ENCODE measurements at places on chromosomes 4 and X.

DNA sequence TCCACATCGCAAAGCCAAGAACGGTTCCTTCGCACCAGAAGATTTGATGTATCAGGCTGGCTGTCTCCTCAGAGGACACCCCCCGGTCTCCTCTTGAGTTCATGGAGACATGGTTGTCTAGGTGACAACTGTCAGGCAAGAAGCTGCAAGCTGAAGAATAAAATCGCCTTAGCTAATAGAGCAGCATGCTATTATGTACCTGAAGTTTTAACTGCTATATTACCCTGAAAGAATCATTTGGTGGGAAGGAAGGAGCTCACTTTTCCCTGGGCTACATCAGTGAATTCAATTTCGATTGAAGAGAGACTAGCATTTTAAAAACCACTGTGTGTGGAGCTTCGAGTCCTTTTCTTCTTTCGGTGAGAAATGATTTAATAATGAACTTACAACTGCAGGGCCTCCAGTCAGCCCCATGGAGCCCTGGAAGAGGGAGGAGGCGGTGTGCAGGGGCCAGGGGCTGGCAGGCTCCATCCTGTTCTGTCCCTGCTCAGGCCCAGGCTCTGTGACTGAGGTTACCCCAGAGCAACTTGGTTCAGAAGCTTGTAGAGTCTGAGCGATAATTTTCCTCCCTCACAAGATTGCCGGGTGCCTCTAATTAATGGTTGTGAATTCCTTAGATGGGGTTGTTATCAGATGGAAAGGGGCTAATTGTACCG lies 191.3 kb downstream of the MID1IP1 start:
- no peak for DNase-seq

DNA sequence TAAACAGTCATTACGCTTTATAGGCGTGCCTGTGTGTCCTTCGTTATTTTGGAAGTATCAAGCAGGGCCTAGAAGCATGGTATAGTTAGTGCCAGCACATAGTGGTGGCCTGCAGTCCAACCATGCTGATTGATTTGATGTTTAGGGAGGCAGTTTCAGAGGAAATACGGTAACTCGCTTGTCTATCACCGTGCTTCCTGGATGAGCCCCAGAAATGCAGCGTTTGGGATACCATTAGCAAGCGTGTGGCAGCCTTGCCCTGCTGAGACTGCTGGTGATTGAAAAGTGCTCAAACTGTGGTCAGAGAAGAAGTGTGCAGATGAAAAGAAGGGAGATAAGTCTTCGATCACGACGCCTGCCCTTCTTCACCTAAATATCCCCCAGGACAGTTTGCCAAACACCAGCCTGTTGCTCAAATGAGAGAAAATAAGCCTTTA lies 158.4 kb downstream of the CHIC2 start:
- no peak for DNase-seq

DNA sequence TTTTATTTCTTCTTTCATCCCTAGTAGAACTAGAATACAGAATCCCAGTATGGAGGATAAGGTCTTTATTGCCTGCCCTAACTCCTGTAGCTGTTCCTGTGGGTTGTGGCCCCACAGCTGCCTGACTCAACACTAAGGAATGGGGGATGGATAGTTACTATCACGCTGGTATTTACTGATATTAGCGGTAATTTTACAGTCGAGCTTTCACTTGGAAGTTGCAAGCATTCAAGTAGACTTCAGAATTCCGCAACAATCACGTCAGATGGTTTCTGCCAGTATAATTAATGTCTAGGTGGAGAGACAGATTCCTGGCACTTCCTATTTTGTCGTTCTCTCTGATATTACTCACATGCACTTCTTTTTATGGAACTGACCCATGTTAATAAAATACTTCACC lies 489.8 kb downstream of the PABPC4L start:
- DNase-seq: no peak

DNA sequence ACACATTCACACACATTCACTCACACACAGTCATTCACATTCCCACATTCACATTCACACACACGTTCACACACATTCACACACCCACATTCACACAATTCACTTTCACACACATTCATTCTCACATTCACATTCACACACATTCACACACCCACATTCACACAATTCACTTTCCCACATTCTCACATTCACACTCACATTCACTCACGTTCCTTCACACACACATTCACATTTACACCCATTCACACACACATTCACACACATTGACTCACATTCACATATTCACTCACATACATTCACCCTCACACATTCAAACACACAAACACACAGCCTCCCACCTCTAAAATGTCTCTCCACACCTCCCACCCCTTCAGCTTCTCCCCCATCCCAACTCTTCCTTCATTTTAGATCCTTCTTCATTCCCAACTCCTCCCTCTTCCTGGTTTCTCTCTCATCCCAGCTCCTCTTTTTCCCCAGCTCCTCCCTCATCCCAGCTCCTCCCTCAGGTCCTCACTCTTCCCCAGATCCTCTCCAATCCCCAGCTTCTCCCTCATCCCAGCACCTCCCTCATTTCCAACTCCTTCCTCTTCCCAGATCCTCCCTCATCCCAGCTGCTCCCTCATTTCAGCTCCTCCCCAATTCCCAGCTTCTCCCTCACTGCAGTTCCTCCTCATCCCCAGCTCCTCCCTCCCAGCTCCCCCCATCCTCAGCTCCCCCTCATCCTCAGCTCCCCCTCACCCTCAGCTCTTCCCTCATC lies 111.0 kb downstream of the FAM53A start:
- DNase-seq: no peak

GRCh38 chrX:13759152-13759718 lies 24.7 kb downstream of the OFD1 start:
- no peak for DNase-seq

GRCh38 chr4:10204401-10205058 lies 87.9 kb upstream of the WDR1 start:
- DNase-seq: no peak

GRCh38 chrX:15055146-15055930 lies 182.1 kb downstream of the MOSPD2 start:
- DNase-seq: no peak

GRCh38 chrX:82848111-82848510 lies 660.0 kb upstream of the POU3F4 start:
- no peak for DNase-seq

- DNase-seq: no peak
Measured at GRCh38 chrX:73863268-73863667, 300.3 kb downstream of the CHIC1 start.

- DNase-seq: no peak
Measured at GRCh38 chrX:22538580-22538979, 265.9 kb downstream of the CBLL2 start.

DNA sequence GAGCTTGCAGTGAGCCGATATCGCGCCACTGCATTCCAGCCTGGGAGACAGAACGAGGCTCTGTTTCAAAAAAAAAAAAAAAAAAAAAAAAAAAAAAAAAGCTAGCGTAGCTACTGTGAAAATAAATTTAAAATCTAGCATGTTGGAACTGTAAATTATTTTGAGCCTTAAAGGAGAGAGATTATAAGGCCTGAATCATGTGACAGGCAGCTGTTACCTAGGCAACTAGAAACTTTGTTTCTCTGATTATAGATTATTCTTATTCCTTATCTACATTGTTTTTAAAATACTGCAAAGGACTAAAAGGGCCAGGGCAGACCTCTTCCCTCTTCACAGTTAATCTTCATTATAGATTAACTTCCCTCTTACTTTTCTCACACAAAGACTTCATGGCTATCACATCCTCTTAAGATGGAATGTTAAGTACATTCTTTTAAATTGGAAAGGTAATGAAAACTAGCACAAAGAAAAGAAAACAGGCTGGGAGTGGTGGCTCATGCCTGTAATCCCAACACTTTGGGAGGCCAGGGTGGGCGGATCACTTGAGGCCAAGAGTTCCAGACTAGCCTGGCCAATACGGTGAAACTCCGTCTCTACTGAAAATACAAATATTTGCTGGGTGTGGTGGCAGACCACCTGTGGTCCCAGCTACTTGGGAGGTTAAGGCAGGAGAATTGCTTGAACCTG lies 21.1 kb upstream of the PDS5A start:
- no peak for DNase-seq

- no peak for DNase-seq
Measured at GRCh38 chr4:110085131-110085530, 113.3 kb downstream of the ELOVL6 start.

DNA sequence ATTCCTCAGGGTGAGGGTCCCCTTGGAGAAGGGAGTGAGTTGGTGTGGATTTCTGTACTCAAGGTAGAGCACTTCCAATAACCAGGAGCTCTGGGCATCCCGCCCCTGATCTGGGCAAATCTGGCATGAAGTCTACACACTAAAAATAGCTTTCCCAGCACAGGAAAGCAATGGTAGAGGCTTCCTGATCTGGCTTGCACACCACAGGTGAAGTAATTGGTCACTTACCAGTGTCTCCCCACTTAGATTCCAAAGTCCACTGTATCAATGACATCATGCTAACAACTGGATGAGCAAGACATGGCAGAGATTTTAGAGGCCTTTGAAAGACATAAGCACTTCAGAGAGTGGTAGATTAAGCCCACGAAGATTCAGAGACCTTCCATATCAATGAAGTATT lies 17.8 kb upstream of the IDS start:
- DNase-seq: no peak

GRCh38 chrX:44935640-44936039 lies 62.7 kb downstream of the KDM6A start:
- DNase-seq: no peak

DNA sequence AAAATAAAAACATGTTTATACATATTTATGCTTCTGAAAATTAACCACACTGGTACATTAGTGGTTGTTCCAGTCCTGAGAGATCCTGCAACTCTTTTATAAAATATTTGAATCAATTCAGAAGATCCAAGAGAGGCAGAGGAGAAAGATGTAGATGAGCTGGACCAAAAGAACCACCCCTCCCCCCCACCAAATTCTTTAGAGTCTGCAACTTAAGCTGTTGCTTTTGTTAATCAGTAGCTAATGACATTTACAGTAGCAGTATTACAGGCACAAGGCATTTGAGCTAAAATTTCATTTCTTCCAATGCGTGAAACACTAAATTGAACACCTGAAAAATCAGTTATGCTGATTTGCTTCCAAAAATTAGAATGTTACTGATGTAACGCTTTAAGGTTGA lies 61.5 kb downstream of the PDK3 start:
- no peak for DNase-seq

DNA sequence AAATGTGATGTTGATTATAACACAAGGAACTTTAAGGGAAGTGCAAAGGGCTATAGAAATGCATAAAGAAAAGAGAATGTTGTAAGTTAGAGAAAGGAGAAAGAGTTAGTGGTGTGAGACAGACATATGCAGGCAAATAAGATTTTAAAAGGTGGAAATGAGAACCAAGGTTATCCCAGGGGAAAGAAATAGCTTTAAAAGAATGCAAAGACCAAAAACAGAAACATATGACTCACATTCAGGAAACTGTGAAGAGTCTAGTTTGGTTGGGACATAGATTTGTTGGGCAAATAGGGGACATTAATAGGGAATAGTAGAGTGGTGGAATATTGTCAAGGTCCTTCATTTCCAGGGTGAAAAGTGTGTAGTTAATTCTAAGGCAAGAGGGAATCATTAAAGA lies 52.4 kb downstream of the MAPK10 start:
- no peak for DNase-seq

- no peak for DNase-seq
Measured at GRCh38 chrX:52983321-52984000, 25.1 kb upstream of the FAM156A start.

DNA sequence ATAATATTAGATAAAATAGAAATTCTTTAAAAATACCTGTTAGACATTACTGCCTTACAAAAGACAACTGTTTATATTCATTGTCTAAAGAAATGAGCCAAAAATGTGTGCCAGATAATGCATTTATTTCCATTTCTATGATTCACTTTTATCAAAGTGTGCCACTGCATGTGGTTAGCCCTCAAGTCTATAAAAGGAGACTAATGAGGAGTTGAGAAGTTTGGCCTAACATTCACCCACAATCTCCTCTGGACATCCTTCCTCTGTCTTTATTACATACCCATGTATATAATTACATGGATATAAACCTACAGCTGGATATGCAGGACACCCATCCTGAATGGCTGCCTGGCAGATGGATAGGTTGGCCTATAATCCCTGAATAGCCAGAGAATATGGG lies 42.6 kb upstream of the PDE5A start:
- DNase-seq: no peak

GRCh38 chrX:153485396-153486080 lies 9.2 kb upstream of the BGN start:
- no peak for DNase-seq

DNA sequence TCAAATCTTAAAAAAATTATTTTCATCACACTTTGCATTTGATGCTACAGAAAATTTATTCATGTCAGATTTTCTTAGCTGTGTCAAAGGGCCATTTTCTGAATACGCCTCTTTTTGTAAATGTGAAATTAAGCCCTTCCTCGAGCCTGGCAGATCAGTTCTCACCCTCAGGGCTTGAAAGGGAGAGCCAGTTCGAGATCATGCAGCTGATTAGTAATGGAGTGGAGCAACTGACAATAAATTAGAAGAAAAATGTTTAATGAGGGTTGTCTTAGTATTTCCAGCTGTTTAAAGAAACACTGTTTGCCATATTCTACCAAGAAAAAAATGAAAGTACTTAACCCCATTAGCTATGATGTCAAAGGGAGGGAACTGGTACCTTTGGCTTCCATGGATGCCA lies 28.7 kb downstream of the CC2D2A start:
- no peak for DNase-seq

DNA sequence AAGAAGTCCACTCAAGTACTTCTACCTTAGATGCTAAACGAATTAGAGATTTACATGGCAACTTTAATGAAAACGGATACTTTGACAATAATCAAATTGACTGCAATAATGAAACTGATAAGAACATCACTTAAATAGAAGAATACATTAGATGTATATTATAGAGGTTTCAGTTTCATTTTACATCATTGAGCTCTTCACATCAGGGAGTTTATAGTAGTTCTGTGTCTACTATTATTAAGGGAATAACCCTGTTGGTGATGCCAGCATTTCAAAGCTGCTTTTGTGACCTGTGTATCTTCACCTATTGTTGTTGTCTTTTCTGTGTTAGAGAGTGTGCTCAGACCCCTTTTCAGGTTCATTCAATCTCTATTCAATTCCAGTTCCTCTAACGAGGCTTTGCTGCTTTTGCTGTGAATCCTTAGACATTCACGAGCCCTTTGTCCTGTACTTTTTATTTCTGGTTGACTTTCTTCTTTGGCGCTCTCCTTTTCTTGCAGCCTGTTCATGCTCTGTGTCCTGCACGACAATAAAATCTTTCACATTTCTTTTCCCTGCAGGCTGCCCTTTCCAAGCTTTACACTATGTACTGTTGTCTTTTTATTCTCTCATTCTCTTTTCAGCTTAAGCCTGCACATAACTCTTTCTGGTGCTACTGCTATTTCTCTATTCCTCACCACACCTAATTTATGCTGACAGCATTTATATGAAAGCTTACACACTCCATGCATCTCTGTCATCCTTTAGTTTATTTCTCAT lies 232.1 kb downstream of the CPE start:
- no peak for DNase-seq

DNA sequence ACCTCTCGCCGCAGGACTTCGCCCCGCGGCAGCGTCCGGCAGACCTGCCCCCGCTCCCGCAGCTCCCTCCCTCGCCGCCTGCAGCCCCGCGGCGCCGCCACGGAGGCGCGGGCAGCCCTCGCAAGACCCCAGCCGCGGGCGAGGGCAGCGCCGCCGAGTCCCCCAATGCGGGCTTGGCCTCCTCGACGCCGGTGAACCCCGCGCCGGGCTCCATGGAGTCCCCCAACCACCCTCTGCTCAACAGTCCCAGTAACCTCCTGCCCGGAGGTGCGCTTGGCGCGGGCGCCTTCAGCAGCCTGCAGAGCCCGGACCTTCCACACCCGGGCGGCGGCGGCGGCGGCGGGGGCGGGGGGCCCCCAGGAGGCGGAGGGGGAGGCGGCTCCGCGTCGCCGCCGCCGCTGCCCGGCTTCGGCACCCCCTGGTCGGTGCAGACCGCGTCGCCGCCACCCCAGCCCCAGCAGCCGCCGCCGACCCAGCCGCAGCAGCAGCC lies 1.2 kb downstream of the CPEB2 start:
- DNase-seq: peak; percentile 22
